Cerebellar nuclear complex (tissue), 1 donor: ENCODE measurements at places on chromosomes 13 and 19.

- DNase-seq: no peak
Measured at GRCh38 chr13:35961461-35962220, 169.5 kb downstream of the DCLK1 start.

DNA sequence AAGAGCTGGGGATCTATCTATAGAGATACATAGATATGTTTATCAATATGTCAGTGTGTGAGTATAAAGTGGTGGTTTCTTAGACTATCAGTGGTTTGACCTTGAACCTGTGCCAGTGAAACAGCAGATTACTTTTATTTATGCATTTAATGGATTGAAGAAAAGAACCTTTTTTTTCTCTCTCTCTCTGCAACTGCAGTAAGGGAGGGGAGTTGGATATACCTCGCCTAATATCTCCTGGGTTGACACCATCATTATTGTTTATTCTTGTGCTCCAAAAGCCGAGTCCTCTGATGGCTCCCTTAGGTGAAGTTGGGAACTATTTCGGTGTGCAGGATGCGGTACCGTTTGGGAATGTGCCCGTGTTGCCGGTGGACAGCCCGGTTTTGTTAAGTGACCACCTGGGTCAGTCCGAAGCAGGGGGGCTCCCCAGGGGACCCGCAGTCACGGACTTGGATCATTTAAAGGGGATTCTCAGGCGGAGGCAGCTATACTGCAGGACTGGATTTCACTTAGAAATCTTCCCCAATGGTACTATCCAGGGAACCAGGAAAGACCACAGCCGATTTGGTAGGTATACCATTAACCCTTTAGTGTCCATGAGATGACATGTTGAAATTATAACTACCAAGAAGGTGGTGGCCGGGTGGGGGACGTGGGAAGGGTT lies 880 bp downstream of the FGF9 start:
- no peak for DNase-seq

GRCh38 chr19:46446021-46446420 lies 17.3 kb upstream of the PNMA8C start:
- DNase-seq: no peak

- DNase-seq: no peak
Measured at GRCh38 chr13:93814658-93815057, 588.1 kb downstream of the GPC6 start.

GRCh38 chr13:73038064-73038463 lies 20.7 kb upstream of the KLF5 start:
- DNase-seq: no peak

GRCh38 chr13:99975626-99976025 lies 4.1 kb upstream of the ZIC5 start:
- no peak for DNase-seq

- no peak for DNase-seq
Measured at GRCh38 chr13:41232578-41233480, 30.5 kb downstream of the MTRF1 start.

DNA sequence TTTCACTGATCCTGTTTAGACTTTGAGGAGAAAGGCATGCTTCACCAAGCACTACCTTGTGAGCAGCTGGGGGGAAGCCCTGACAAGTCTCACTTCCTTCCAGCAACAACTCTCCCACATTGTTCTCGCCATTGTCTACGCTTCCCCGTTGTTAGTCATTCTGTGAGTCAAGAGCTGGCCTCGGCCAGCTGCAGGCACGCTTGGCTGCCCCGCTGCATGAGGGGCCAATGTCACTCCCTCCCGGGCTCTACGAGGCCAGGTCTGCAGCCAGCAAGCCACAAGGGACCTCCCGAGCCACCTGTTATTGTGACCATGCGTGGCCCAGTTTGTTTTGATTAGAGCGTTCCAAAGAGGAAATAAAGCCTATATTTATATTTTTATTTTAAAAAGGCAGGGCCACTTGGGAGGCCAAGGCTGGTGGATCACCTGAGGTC lies 220.9 kb downstream of the FOXO1 start:
- DNase-seq: no peak
